GM19239 (cell line): ENCODE measurements at places on chromosomes 11 and 22.

GRCh38 chr11:8233691-8234424 is 29.8 kb downstream of the LMO1 start:
- DNase-seq, result no peak

GRCh38 chr11:108224366-108224765 is 1.5 kb downstream of the ATM start:
- no peak for DNase-seq

- DNase-seq, result no peak
Observed at GRCh38 chr11:126507646-126508045, 152.2 kb downstream of the ST3GAL4 start.

DNA sequence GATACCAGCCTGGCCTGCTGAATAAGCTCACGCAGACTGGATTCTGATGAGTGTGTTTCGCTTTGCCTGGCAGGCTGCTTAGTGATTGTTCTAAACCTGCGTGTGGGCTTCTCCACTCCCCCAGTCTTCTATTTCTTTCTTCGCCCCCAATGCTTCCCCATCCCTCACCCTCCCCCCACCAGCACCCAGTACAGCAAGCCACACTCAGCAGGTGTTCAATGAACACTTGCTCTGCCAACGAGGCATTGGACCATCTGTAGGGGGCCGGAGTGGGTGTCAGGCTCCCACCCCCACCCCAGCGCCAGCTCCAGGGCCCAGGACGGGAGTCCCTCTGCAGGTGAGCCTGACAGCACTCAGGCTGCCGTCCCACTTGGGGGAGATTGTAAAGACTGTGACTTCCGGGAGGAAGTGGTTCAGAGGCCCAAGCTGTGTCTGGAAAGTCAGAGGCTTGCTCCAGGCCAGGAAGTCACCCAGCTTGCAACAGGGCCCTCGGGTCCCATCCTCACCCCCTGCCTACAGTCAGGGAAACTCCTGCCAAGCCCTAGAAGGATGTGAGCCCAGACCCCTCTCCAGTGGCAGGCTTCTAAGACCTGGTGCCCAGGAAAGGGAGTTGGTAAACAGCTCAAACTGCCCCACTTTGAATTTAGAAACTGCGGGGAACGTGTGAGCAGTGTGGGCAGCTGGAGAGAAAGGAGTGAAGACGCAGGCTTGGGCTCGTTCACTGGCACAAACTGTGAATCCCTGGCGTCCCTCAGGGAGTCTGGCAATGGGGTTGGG is 66.3 kb upstream of the PRDM11 start:
- peak; percentile 57 for DNase-seq

- no peak for DNase-seq
Observed at GRCh38 chr11:76592025-76592914, 78.3 kb downstream of the LRRC32 start.

- DNase-seq, result no peak
Observed at GRCh38 chr11:28833169-28833568, 725.0 kb downstream of the METTL15 start.

GRCh38 chr11:132670921-132671675 is 861.2 kb downstream of the OPCML start:
- DNase-seq, result no peak

DNA sequence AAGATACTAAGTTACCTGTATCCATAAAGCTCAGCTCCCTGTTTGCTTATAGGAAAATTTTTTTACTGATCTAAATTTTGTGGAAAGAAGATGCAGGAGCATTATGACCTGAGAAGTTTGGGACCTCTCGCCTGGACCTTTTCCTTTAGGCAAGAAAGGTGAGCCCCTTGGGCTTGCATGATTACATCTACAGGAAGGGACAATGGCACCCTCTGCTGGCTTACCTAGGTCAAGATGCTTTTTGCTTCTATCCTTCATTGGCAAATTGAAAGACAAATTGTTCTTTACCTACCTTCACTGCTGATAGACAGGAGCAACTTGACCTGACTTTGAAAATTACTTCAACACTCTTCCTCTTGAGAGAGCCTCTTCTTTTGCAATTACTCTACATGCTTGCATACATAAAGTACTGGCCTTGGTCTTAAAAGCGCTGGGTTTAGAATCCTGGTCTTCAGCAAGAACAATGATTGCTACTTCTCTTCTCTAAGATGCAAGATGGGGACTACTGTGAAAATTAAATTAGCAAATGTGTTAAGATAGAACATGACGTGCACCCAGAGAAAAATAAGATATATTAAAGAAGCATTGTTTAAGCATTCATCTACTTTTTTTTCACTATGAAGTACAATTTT is 147.2 kb downstream of the TRPC6 start:
- no peak for DNase-seq

GRCh38 chr11:88042647-88043046 is 132.6 kb downstream of the RAB38 start:
- no peak for DNase-seq

DNA sequence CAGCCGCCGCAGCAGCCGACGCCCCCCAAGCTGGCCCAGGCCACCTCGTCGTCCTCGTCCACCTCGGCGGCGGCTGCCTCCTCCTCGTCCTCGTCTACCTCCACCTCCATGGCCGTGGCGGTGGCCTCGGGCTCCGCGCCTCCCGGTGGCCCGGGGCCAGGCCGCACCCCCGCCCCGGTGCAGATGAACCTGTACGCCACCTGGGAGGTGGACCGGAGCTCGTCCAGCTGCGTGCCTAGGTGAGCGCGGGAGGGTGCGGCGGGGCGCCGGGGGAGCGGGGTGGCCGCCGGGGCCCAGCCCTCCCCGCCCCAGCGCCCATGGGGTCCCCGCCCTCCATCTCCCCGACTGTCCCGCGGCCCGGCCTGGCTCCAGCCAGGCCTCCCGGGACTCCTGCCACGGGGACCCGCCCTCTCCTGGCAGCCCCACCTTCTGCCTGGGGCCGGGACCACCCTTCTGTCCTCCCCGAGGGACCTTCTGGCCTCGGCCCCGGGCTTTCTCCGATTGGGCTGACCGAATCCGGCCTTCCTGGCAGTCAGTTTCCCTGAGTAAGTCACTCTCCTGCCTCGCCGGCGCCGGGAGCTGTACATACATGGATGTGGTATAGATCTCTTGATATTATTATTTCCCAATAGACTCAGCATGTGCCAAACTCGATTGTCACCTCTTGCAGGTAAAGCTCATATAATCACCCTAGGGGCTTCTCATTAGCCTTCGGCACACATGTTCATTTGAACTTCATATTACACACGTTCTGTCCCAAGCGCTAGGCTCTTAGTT is 720 bp downstream of the PACS1 start:
- DNase-seq, result no peak

DNA sequence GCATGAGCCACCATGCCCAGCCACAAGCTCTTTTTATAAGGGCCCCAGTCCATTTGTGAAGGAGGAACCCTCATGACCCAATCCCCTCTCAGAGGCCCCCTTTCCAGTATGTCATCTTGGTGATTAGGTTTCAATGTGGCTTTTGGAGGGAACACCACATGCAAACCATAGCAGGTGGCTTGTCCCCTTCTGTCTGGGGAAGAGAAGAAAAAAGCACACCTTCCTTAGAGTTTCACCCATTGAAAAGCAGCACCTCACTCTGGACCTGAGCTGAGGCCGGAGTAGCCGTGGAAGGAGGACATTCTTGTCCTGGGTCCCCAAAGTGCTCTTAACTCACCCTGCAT is 25.4 kb downstream of the NEAT1 start:
- DNase-seq, result no peak

DNA sequence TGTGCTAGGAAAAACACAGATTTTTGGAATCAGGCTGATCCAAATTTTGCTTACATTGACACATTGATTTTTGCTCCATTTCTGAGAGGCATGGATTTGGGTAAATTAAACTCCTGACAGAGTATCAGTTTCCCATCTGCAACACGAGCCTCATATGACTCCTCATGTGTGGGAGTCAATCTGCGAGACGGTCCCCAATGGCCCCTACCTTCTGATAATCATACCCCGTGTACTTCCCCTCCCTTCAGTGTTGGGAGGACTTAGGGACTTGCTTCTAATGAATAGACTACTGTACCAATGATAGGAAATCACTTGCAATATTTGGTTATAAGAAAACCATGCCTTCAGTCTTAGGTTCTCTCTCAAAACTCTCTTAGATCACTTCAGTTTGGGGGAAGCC is 302.7 kb downstream of the ETS1 start:
- no peak for DNase-seq

DNA sequence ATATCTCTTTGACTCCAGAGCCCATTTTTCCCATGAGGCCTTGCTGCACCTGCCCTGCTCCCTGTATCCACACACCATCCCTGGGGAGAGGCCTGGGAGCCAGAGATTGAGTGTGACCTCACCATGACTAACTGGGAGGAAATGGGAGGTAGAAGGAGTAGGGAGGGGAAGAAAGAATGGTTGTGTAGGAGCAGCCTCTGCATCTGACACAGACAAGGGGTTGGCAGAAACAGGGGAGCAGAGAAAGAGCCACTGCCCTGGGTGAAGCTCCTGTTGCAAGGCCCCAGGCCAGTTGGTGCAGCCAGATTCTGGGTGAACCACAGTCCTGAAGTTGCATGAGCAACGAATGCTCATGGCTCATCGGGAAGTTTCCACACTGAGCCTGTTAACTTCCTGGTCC is 32.4 kb downstream of the POU2F3 start:
- no peak for DNase-seq

GRCh38 chr11:111365722-111366559 is 13.1 kb downstream of the POU2AF1 start:
- no peak for DNase-seq

DNA sequence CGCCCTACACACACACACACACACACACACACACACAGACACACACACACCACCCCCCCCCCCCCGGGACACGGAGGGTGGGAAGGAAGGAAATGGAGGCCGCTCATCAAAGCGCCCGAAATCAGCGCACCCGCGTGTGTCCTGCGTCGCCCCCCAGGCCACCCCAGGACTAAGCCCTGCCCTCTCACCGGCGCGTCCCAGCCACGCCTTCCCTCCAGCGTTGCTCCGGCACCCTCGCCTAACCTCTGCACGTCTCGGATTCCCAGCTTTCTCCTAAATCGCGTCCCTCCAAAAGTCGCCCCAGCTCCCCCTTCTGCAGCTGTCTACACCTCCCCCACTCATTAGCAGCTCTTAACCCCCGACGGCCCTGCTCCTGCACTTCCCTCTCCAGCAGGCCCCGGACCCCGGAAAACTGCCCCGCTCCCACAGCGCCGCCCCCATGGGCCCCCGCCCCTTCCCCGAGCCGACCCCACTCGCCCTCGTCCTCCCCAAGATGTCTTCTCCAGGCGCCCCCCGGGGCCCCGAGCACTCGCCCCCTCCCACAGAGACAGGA is 557 bp downstream of the PACSIN2 start:
- DNase-seq, result peak; percentile 29

- no peak for DNase-seq
Observed at GRCh38 chr11:29129844-29130243, 887.0 kb downstream of the KCNA4 start.

DNA sequence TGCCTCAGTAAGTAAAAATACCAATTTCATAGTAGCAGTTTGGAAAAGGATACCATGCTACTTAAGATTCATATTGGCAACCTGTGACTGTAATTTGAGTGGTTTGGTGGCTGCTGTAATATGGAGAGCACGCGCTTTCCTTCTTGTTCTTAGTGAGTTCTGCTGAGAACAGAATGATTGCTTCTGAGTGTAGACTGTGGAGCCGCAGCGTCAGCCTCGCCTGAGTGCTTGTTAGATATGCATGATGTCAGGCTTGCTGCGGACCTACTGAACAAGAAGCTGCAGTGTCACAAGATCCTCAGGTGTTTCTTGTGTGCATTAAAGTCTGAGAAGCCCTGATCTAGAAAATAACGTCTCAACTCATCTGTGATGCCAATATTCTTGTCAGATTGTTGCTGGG is 143.2 kb downstream of the ARHGAP42 start:
- no peak for DNase-seq

GRCh38 chr22:31233001-31233400 is 20.9 kb downstream of the LIMK2 start:
- no peak for DNase-seq

- DNase-seq, result no peak
Observed at GRCh38 chr11:72454791-72455190, 20.5 kb upstream of the CLPB start.

- no peak for DNase-seq
Observed at GRCh38 chr11:103942646-103943045, 93.8 kb upstream of the DDI1 start.

DNA sequence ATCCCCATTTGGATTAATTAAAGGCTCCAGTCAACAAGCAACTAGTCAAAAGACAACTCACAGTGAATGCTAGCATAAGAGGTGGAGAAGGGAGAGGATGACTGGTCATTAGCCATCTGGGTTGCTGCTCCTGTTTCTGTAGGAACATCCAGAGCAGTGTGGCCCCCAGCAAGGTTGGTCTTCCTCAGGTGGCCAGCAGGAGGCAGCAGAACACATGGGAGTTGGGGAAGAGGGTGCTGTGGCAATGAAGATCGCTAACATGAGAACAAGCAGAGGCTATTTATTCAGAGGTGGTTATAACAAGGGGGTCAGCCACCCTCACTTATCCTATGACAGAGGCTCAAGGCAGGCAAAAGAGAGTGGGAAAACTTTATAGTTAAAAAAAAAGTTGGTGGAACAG is 21.3 kb downstream of the IZUMO1R start:
- peak; percentile 52 for DNase-seq

DNA sequence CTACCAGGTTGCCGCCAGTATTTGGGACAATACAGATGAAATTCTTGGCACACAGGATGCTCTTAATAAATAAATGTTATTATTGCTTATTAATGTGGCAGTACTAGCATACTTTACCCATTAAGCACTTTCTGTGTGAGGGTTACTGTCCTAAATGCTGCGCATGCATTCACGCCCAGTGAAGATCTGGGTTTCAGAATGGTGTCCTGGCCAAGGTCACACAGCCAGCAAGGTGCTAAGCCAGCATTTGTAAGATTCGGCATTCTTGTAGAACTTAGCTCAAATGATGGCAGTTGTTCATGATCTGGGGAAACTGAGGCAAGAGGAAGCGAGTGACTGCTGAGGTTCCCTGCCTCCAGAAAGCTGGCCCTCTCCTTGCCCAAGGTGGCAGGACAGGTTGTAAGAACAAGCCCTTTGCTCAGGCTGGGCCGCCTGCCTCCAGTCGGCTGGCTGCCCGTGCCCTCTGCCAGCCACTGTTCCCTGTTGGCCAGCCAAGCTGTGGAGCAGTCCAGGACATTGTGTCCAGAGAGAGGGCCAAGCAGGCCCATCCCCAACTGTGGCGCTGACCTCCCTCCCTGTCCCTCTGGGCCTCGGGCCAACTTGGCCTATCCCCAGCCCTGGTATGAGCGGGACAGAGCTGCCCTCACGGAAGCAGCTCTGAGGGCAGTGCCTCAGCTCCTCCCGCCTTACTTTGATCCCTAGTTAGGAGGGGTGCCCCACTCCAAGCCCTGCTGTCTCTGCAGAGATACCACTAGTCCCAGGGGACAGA is 28.8 kb downstream of the TOB2 start:
- no peak for DNase-seq

GRCh38 chr22:39967996-39968972 is 8.1 kb downstream of the TMA7B start:
- DNase-seq, result no peak

- DNase-seq, result no peak
Observed at GRCh38 chr11:113137713-113138529, 176.5 kb upstream of the TTC12 start.

GRCh38 chr11:108916290-108916689 is 251.4 kb downstream of the DDX10 start:
- no peak for DNase-seq

- no peak for DNase-seq
Observed at GRCh38 chr11:31001427-31001826, 368.1 kb downstream of the DCDC1 start.
